ENCODE measurements at places on chromosomes 1 and 21. TPM values are rescaled to one million over a fixed set of nuclear protein-coding genes. Genes with fewer than 3 reads are reported as not detected.

The GPR3 gene
- not detected for total RNA-seq

DNA sequence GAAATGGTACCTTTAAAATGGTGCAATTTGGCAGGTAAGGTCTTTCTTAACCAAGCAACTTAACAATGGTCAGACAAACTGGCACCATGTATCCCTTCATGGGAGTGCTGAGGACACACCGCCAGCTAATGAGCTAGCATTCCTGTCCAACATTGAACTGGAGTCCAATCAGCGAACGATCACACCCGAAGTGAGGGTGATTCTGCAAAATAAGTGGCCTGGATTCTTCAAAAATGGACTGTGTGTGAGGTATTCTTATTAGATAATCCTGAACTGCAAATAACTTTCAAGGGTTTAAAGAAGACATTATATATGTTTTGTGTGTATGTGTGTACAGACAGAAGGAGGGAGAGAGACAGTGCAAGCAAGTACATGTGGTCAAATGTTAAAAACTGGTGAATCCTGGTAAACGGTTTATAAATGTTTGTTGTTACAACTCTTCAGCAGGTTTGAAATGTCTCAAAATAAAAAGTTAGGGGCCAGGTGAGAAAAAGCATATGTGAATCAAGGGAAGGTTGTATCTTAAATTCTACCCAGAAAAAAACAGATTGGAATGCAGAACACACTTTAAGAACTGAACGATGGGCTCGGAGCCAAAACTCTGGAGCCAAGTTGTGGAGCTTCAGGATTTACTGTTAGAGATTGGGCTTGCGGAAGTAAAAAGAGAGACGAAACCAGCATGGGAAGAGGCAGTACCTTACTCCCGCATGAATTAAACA, 20.9 kb downstream of the GADD45A start:
- DNase-seq: no peak

- DNase-seq: no peak
Observed at GRCh38 chr1:1788136-1788535, 9.9 kb upstream of the NADK start.

The CRP gene
- total RNA-seq: not detected

The AIRE gene
- not detected for total RNA-seq

GRCh38 chr1:85320371-85321131, 44.1 kb upstream of the BCL10 start:
- no peak for DNase-seq

GRCh38 chr1:199002661-199003060, 363.8 kb downstream of the PTPRC start:
- DNase-seq: no peak

GRCh38 chr1:236108027-236108648, 34.2 kb upstream of the GPR137B start:
- DNase-seq: no peak

DNA sequence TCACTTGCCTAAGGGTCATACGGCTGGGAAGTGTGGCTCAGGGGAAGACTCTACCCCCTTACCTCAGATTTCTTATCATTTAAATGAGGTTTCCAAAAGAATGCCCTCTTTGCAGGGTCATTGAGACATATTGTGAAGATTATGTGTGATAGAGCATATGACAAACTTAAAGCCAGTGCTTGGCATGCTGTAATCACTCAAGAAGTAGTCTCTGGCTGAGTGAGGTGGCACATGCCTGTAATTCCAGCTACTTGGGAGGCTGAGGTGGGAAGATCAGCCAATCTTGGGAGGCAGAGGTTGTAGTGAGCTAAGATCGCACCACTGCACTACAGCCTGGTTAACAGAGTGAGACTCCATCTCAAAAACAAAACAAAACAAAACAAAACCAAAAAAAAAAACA, 7.5 kb upstream of the LDLRAD2 start:
- no peak for DNase-seq

The MORN1 gene
- 10.8 TPM for total RNA-seq

- no peak for DNase-seq
Observed at GRCh38 chr1:221594576-221594975, 147.3 kb downstream of the DUSP10 start.

GRCh38 chr1:171222936-171223335, 25.4 kb upstream of the FMO1 start:
- DNase-seq: no peak

DNA sequence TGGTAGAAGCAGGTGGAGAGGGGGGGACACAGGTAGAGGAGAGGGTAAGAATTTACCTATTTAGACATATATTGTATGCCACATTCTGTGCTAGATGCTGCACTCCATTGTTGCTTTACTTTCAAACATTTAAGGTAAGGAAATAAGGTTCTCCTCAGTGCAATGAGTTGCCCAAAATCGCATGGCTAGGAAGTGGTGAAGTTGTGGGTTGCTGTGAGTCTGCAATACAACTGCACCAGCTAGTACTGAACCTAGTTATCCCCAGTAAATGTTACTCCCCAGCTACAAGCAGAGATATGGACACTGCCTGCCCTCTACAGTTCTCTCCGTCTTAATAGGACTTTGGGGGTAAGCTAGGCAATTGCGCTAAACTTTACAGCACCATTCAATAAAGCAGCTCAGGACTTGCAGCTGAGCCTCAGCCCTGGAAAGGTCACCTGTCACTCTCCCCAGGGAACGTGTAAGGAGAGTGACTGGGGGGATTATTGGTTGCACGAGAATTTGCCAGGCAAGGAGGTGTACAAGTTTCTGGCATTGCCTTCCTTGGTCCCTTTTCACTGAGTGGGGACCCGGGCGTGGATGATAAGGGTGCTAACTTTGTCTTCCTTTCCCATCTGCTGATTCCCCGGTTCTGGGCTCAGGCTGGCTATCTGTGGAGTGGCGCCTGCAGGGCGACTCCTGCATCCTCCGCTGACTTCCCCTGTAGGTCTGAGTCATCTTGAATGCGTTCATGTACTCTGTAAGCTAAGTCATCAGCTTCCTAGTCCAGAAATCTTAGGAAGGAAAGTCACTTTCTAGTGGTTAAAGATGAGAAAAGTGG, 71.3 kb upstream of the CNTN2 start:
- no peak for DNase-seq

DNA sequence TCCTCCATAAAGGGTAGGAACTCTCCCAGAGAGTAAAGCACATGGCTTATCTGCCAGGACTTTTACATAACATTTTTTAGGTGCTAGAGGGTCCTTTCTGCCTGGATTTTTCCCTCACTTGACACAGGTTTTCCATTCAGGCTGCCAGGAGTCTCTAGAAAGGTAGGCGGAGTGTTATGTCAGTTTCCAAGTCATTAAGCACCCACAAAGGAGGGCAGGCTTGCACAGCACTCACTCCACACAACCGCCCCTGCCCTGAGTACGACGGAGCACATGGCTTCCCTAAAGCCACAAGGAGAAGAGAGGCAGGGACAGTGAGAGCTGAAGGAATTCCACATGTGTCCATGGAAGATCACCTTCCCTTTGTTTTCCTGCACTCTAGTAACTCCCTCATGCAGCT, 55.7 kb downstream of the CAPZB start:
- DNase-seq: no peak

DNA sequence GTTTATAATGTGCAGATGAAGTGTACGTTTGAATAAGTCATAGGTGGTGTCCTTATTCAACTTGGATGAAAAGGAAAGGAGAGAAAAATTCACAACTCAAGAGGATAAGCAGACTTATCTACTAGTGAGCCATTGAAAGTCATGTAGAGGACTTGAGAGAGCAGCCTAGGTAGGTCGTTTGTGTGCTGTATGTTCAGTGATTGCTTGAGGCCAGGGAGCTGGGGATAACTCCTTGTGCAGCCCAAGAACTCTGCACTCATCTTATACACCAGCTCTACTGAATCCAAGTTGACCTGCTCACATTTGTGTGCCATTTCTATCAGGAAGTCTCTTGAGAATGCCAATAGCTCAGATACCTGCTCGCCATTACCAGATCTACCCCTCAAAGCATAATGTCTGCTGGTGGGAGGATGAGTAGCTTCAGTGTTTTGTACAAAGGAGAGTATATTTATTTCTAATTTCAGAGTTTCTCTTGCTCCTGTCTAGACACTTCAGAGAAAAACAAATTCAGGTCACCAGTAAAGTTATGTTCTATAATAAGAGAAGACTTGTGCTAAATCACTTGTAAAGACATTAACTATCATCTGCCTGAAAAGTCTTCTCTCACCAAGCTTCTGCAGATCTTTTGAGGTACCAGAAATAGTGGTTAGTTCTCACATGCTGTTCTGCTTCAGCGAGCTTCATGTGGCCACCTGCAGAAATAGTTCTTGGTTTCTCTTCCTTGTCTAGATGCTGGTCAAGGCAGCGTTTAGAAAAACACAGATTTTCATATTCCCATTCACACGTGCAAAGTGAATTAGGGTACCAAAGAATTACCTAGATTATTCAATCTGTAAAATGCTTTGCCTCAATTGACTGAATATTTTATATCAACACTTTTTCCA, 10.8 kb downstream of the S1PR1 start:
- DNase-seq: no peak

DNA sequence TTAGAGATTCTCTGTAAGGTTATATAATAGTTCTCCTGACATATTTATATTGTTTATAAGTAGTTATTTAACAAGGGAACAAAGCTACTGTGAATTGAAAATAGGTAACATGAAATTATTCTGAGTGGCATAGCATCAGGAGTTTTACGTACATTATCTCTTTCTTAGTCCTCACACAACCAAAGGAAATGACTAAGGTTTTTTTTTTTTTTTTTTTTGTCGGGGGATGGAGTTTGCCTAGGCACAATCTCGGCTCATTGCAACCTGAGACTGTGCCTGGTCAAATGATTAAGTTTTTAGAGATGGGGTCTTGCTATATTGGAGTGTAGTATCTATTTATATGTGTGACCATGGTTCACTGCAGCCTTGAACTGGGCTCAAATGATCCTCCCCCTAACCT, 24.9 kb downstream of the TMED5 start:
- no peak for DNase-seq

DNA sequence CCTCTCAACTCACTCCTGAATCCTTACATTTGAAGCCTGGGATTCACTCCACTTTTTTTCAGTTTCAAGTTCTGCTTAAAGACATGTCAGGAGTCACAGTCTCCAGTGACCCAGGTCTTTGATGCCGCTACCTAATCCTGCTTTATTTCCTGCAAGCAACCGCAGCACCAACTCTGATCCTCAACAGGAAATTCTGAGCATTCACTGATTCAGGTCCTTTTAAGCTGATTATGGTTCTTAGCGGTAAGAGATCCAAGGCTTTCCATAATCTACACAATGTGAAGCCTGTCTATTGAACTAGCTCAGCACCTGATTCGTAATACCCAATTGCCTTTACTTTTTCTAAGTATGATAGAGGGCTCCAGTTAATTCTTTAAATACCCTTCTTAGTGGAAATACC, 43.7 kb upstream of the PIGC start:
- no peak for DNase-seq

DNA sequence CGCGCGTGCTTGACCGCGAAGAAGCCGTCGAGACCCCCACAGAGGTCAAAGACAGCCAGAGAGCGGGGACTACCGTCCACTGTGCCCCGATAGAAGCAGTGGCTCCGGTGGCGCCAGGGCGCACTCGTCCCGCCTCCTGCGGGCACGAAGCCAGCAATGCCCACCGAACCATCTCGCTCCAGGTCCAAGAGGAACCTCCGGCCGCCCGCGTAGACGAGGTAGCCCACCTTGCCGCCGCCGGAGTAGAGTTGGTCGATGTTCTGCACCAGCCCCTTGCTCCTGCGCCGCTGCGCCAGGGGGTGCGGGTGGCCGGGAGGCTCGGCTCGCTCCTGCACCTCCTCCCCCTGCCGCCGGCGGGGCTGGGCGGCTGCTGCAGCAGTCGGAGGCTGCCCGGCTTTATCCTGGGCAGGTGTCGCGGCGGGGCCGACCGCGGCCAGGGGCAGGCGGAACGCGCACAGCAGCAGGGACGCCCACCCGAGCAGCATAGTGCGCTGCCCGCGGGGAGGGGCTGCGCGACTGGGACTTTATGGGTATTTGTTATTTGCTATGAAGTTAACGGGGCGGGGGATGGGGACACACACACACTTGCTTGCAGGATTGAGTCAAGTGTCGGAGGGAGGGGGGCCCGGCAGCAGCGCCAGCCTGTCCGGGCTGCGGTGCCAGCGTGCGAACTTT, 844 bp downstream of the ADAMTS5 start:
- DNase-seq: no peak

- no peak for DNase-seq
Observed at GRCh38 chr1:3195966-3196515, 127.0 kb downstream of the PRDM16 start.

The C2CD4D gene
- not detected for total RNA-seq

The SGIP1 gene
- total RNA-seq: not detected

- DNase-seq: no peak
Observed at GRCh38 chr1:214830941-214831340, 227.9 kb downstream of the CENPF start.

DNA sequence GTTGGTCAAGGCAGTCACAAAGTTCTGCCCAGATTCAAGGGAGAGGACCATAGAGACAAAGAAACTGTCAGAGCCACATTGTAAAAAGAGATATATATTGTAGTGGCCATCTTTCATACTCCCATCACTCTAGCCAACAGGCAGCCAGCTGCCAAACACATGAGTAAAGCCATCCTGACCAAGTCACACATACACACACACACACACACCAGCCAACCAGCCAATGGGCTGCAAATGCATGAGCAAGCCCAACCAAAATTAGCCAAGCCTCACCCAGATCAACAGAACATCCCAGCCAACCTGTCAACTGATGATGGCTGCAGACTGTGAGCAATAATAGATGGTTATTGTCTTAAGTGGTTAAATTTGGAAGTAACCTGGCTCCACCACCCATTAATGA, 120.7 kb downstream of the SEC16B start:
- no peak for DNase-seq

The NBPF12 gene
- total RNA-seq: 11.9 TPM

DNA sequence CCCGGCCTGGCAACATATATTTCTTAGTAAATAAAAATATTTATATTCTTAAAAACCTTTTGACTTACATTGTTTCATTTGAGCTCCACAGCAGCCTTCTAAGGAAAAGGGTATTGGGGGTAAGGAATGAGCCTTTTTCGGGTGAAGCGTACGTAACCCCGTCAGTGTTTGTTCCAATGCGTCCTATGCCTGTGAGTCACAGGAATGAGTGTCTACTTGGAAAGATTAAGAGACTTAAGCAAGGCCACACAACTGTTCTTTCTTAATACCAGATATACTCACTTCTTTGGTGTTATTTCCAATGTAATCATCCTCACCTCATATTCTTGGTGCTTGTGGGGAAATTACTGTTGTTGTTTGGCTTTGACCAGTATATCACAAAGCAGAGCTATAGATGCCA, 22.7 kb downstream of the WDTC1 start:
- no peak for DNase-seq

- no peak for DNase-seq
Observed at GRCh38 chr1:14659913-14660312, 61.4 kb downstream of the KAZN start.

- DNase-seq: no peak
Observed at GRCh38 chr21:32587120-32587519, 1.8 kb upstream of the TCP10L start.

DNA sequence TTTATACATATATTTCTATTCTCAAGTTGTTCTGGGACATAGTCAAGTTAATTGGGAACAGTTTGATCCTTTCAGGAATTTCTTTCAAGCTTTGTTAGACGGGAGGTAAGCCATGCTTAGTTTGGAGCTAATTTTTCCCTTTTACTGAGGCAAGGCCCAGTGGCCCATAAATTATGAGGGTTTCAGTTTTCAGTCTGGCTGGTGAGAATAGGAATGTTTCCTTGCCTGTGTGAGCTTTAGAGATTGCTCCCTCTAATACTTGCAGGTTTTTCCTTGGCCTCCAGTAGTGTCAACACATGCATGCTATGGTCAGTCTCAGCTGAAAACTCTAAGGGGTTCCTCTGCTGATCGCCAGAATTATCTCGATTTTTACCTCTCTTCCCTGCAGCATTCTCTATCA, 14.1 kb upstream of the PHGDH start:
- DNase-seq: no peak

- DNase-seq: no peak
Observed at GRCh38 chr1:195218428-195219212, 1389.6 kb downstream of the KCNT2 start.
